GM12878 (cell line): ENCODE measurements at places on chromosomes 3 and 15.

DNA sequence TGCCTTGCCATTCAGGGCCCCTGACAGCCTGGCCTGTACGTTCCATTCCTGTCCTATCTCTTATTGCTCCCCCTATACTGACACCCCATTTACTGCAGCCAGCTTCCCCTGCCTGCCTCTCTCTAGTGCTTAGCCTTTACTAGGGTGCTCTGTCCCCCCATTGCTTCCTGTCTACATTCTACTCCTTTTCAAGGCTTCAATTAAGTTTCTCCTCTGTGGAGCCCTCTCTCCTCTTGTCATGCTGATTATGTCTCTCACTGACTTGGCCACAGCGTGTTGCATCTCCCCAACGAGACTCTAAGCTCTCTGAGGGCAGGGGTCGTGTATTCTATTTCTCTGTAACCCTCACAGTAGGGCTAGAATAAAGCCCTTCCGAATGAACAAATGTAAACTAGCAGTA lies 185.2 kb downstream of the RPLP1 start:
- H3K4me1 ChIP-seq: no peaks in the 10 kb centered on the region
- H3K27ac ChIP-seq: no peak overlapping the region
- no peak overlapping the region for H3K4me3 ChIP-seq
- no peak for DNase-seq
- no peaks in the 10 kb centered on the region for H3K36me3 ChIP-seq
- H3K27me3 ChIP-seq: peaks cover 3% of the 10 kb centered on the region

DNA sequence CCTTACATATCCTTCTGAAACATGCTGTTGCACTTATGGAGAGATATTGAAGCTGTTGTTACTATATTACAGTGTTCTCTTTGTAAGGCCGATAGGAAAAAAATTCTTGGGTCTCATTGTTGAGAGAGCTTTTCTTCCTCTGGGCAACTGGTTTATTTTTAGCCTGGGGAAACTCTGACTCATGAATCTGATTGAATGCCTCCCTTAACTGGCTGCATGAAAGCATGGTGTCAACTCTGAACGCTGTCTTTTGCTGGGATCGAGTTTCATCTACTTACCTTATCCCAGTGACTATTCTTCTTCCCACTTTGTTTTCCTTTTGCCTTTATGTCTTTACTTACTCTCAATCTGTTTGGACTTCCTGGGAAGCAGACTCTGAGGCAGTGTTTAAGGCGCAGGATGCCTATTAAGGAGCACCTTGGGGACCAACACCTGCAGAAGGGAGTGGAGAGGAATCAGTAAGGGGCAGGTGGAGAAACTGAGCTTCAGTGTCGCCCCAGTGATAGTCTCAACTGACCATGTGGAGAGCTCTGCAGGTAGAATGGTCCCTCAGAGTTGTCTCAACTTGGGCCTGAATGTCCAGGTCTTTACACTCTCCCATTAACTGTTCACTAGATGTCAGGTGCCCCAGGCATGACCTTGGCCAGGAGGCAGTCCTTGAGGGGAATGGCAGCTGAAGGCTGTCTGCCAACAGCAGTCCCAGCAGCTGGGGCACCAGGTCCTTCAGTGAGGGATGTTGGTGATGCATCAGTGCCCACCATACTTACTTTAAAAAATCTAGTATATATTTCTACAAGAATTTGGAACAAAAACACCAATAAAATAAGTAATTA lies 88.9 kb upstream of the CCNL1 start:
- no peak overlapping the region for H3K4me3 ChIP-seq
- H3K36me3 ChIP-seq: no peaks in the 10 kb centered on the region
- no peaks in the 10 kb centered on the region for H3K27me3 ChIP-seq

DNA sequence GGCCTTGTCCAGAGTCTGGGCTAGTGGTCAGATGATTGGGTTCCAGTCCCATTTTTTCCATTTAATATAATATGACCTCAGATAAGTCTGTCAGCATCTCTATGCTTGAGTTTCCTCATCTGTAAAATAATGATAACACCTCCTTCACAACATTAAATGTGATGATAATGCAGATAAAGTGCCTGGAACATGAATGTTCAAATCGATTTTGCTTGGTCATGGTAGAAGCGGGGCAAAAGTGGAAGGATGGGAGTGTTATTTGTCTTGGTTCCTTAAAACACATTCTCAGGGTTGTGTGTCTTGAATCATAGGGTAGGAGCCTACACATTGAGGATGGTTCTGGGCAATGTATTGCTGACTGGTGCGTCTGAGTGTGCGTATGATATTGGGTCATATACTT lies 16.9 kb downstream of the ARIH2 start:
- no peaks in the 10 kb centered on the region for H3K4me1 ChIP-seq
- H3K27me3 ChIP-seq: no peaks in the 10 kb centered on the region
- H3K27ac ChIP-seq: no peak overlapping the region
- peaks cover 2% of the 10 kb centered on the region for H3K36me3 ChIP-seq
- DNase-seq: no peak

DNA sequence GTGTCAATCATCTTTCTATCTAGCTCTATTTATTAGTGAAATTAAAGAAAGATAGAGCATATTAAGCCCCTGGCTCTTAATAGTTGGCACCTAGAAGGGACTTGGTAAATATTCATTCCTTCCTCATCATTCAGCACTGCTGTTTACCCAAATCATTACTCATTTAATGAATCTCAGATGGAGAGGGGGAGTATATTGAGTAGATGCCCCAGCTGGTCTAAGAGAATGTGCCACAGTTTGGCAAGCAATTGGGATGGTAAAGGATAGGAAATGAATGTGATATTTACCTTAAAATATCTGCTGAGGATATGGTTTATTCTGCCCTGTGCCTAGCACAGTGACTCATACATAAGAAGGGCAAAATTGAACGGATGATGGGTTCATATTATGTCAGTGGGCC lies 6.0 kb downstream of the IL1RAP start:
- H3K27ac ChIP-seq: no peak overlapping the region
- H3K27me3 ChIP-seq: no peaks in the 10 kb centered on the region
- H3K4me3 ChIP-seq: no peak overlapping the region
- DNase-seq: no peak
- H3K4me1 ChIP-seq: no peaks in the 10 kb centered on the region
- no peaks in the 10 kb centered on the region for H3K36me3 ChIP-seq

- no peak overlapping the region for H3K4me3 ChIP-seq
- no peak for DNase-seq
- no peak overlapping the region for H3K27ac ChIP-seq
- no peaks in the 10 kb centered on the region for H3K27me3 ChIP-seq
Observed at GRCh38 chr15:88004399-88004798, 252.1 kb downstream of the NTRK3 start.

DNA sequence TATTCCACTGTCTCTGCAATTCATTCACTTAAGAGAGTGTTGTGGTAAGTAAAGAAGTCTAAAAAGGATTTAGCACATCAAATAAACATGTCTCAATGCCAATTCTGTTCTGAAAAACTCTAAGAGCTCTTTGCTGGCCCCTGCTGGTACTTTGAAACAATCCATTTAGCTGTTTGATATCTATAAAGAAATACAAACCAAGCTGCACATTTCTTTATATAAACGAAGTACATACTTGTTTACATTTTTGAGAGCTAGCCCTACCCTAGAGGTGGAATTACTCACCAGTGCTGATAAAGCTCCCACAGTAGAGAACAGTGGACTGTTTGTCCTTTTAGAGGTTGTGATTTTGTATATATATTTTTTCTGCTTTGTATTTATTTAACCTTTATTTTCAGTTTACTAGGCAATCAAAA lies 75.5 kb downstream of the NEDD4 start:
- DNase-seq: no peak
- H3K4me3 ChIP-seq: no peak overlapping the region
- no peaks in the 10 kb centered on the region for H3K36me3 ChIP-seq
- no peak overlapping the region for H3K27ac ChIP-seq
- no peaks in the 10 kb centered on the region for H3K4me1 ChIP-seq
- H3K27me3 ChIP-seq: no peaks in the 10 kb centered on the region

DNA sequence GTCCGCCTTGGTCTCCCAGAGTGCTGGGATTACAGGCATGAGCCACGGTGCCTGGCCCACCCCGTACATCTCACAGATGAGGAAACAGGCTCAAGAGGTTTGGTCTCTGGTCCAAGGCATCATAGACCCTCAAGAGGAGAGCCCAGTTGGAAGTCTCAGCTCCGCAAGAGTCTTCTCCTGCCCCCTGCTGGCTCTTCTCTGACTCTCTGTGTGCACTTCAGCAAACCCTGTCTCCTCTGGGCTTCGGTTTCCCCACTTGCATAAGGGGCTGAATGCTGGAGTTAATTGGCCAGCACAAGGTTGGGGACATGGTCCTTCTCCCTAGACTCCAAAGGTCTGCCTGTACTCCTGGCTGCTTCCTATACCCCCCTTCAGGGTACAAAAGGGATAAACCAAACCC lies 3.9 kb downstream of the MST1R start:
- no peaks in the 10 kb centered on the region for H3K36me3 ChIP-seq
- H3K4me1 ChIP-seq: peaks cover 15% of the 10 kb centered on the region
- H3K4me3 ChIP-seq: no peak overlapping the region
- DNase-seq: no peak
- no peaks in the 10 kb centered on the region for H3K27me3 ChIP-seq

DNA sequence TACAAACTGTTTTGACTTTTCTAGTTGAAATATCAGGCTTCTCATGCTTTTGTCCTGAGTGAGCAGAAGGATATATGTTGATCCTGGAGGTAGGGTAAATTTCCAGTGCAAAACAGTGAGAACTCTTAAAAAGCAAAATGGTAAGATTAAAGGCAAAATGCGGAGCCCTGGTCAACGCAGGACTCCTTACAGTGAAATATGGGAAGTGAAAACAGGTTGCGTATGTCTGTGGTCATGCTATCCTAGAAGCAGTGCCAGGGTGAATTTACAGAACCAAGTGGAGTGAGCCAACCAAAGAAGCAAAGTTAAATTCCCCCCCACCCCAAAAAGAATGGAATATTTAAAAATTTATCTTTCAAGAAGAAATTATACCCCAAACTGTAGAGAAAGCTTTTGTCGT lies 256.4 kb downstream of the NR2F2 start:
- DNase-seq: no peak
- H3K27ac ChIP-seq: no peak overlapping the region

DNA sequence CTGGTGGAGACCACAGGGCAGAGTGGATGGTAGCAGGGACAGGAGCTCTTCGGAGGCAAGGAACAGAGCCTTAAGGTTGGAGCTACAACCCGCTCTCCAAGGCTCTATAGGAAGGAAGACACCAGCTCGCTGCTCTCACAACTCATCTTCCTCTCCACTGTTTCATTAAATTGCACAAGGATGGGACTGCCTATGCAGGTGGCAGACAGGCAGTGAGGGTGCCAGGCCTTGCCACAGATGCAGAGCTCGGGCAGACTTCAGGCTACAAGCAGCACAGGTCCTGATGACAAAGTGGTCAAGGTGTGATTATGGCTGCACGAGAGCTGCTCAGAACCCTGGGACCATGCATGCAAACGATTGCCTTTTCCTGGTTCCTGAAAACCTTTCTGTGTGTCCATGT lies 144.6 kb downstream of the FOXP1 start:
- no peaks in the 10 kb centered on the region; the same call in none of the 2 replicates for H3K27me3 ChIP-seq
- no peak for DNase-seq
- H3K4me1 ChIP-seq: peaks cover 5% of the 10 kb centered on the region
- H3K4me3 ChIP-seq: no peak overlapping the region

GRCh38 chr3:123859177-123859576 lies 25.0 kb downstream of the MYLK start:
- no peak overlapping the region for H3K4me3 ChIP-seq
- H3K27me3 ChIP-seq: no peaks in the 10 kb centered on the region
- H3K27ac ChIP-seq: no peak overlapping the region
- H3K4me1 ChIP-seq: no peaks in the 10 kb centered on the region
- no peak for DNase-seq

- H3K27ac ChIP-seq: no peak overlapping the region
- H3K4me3 ChIP-seq: peak overlapping the region; percentile 61; the same call in 1 of the 2 replicates
- peaks cover 26% of the 10 kb centered on the region for H3K27me3 ChIP-seq
Observed at GRCh38 chr3:160226026-160226907, 1.0 kb downstream of the C3orf80 start.

GRCh38 chr3:152051501-152052404 lies 178.3 kb downstream of the SUCNR1 start:
- H3K27ac ChIP-seq: no peak overlapping the region
- H3K27me3 ChIP-seq: no peaks in the 10 kb centered on the region
- H3K4me1 ChIP-seq: peaks cover 4% of the 10 kb centered on the region
- DNase-seq: no peak
- no peaks in the 10 kb centered on the region for H3K36me3 ChIP-seq

DNA sequence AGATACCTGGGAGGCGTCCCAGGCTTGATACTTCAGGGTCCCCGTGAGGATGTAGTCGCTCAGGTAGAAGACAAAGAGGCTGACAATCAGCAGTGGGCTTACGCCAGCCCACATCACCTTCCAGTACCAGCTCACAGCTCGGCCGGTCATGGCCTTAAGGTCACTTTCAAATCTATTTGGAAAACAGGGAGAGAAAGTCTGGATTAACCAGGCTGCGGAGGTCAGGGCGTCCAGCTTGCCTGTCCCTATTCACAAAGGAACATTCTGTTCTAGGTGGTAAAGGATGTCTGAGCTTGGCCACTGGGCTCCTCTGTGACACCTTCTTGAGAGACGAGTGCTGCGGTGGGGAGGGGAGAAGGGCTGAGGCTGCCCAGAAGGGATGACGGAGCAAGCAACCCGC lies 36.5 kb downstream of the SLC6A20 start:
- no peak overlapping the region for H3K27ac ChIP-seq
- no peaks in the 10 kb centered on the region for H3K36me3 ChIP-seq
- DNase-seq: no peak
- H3K27me3 ChIP-seq: 0 out of 2 replicates have a peak, but pooled peaks cover 2% of the 10 kb centered on the region

DNA sequence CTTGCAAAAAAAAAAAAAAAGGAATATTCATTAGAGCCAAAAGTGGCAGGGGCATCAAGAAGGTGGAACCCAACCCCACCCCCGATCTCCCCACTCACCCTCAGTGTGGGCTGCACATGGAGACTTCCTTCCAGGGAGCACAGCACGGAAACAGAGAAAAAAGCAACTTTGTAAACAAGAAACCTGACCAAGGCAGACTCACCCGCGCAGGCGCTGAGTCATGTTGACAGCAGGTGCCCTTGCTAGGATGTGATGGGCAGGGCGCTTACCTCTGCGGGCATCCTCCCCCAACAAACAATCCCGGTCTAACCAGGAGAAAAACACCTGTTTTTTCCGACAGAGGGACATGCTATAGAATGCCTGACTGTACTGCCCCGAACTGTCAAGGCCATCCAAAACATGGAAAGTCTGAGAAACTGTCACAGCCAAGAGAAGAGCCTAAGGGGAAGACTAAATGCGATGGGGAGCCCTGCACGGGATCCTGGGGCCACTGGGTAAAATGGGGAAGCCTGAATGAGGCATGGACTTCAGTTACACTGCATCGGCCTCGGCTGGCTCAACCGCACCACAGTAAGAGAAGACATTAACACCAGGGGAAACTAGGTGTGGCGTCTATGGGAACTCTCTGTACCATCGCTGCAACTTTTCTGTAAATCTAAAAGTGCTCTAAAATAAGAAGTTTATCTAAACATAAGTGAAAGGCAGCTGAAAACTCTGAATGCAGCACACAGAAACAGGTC lies 66.7 kb upstream of the GATA2 start:
- no peak overlapping the region for H3K4me3 ChIP-seq
- H3K4me1 ChIP-seq: no peaks in the 10 kb centered on the region
- peaks cover 6% of the 10 kb centered on the region for H3K27me3 ChIP-seq

GRCh38 chr3:69594286-69594685 lies 145.0 kb upstream of the MITF start:
- no peaks in the 10 kb centered on the region for H3K4me1 ChIP-seq
- H3K36me3 ChIP-seq: no peaks in the 10 kb centered on the region
- no peak for DNase-seq
- no peak overlapping the region for H3K4me3 ChIP-seq
